ENCODE measurements at places on chromosomes 5 and 9. TPM values are rescaled to one million over a fixed set of nuclear protein-coding genes. Genes with fewer than 3 reads are reported as not detected.

- no peak for DNase-seq
These were observed 192.4 kb downstream of the HSPA4 start for GRCh38 chr5:133244242-133244641.

The HAVCR2 gene
- 8.7 TPM for total RNA-seq

GRCh38 chr9:113566016-113566711 lies 102.6 kb downstream of the RGS3 start:
- DNase-seq = no peak

- DNase-seq = no peak
These were observed 56.8 kb upstream of the PHYKPL start for GRCh38 chr5:178289438-178289837.

The CCDC183 gene
- total RNA-seq = 1.5 TPM

GRCh38 chr9:83200531-83200930 lies 137.6 kb upstream of the RASEF start:
- DNase-seq = no peak

DNA sequence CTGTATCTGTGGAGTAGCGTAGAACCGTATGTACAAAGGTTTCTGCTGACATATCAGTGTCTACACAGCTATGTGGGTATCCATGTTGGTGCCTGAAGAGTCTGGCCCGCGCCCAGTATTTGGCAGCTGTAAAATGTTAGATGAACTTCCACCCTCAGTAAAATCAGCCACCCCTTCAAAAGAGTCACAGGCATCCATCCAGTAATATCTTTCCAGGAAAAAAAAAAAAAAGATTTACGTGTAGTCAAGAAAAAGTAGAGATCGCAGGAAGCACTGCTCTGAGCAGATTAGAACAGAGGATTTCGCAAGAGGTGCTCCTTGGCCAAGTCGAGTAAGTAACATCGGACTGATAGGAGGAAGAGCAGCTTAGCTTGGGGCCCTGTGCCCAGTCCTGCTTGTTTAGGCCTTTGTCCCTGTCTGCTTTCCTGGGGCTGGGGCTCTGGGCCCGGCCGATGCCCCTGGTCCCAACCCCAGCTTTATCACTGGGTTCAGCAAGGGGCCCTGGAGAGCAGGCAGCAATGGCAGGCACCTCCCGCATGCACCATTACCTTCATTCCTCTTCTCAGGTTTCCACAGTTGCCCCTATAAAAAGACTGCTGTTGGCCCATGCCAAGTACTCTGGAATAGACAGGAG lies 21.2 kb downstream of the DAPK1 start:
- DNase-seq = no peak

- no peak for DNase-seq
These were observed 134.6 kb downstream of the BRINP1 start for GRCh38 chr9:119234636-119235035.

DNA sequence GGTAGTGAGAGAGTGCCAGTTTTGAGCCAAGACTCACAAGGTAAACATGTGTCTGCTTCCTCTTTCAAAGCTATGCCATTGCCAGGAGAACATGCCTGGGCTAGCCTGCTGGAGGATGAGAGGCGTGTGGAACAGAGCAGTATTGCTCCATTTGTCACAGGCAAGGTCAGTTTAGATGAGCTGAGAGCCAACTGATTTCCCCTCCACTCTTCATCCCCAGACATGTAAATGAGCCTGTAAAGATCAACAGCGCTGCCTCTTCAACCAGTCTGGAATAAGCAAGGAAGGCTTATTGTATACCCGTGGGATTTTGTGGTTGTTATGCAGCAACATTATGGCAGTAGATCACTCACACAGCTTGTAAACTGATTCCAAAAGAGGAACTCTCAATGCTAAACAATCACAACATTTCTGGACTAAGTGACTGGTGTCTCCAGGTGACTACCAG lies 8.2 kb upstream of the GDNF start:
- DNase-seq = no peak

GRCh38 chr9:16869882-16870595 lies 431 bp downstream of the BNC2 start:
- no peak for DNase-seq

DNA sequence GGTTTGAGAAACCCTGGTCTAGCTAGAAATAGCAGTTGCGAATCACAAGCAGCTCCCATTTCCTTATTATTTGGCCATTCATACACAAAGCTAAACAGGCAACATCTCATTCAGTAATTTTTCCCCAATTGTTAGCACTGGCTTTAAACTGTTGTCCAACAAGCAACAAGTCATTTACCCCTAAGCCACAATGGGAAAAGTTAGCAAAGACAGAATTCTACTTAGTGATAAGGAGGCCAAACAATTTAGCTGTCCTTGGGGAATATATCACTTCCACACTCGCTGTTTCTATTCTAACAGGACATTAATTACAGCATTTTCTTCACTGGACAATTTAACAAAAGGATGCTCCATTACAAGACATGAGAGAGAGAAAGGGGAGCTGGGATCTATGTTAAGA lies 2.8 kb downstream of the MYO10 start:
- DNase-seq = no peak

The SGCD gene
- 106 TPM for total RNA-seq

DNA sequence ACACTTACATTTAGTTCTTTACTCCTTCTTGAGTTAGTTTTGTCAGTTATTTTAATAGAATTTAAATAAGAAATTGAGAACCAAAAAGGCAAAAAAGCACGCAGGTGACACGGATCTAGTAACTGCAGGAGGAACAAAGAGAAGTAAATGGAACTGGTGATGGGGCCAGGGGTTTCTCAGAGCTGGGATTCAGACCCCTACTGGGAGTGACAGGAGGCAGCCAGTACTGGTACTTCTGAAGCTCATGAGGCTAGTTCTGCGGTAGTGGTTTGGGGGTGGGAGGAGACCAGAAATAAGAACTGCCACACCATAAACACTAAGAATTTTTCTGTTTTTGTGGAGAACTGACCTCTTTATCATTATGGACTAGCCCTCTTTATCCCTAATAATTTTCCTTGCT lies 48.2 kb downstream of the OXCT1 start:
- DNase-seq = no peak

The IL5 gene
- not detected for total RNA-seq

- DNase-seq = no peak
These were observed 211.6 kb downstream of the MAPKAP1 start for GRCh38 chr9:125495172-125496119.

Data from urinary bladder (tissue), 4 donors.